Activated T-helper 2 cell treated with anti-CD3 and anti-CD28 coated beads, Interferon-gamma antibody, Interleukin-2, Interleukin-4, amounts not matched to agents 10 μg/mL and 5 μg/mL and 100 μg/mL, durations not matched to agents 14 hours and 24 hours and 36 hours (primary cell): ENCODE measurements at places on chromosomes 5 and 9. TPM values are rescaled to one million over a fixed set of nuclear protein-coding genes. Genes with fewer than 3 reads are reported as not detected.
A peak's percentile ranks its signal among the peaks of the same experiment; 100 is the strongest.

- DNase-seq: no peak
Observed at GRCh38 chr5:157963761-157964160, 104.8 kb upstream of the CLINT1 start.

GRCh38 chr5:76277736-76278135 lies 125.3 kb upstream of the IQGAP2 start:
- no peak for DNase-seq

- no peak for DNase-seq
Observed at GRCh38 chr5:92694067-92694466, 887.0 kb downstream of the NR2F1-AS1 start.

DNA sequence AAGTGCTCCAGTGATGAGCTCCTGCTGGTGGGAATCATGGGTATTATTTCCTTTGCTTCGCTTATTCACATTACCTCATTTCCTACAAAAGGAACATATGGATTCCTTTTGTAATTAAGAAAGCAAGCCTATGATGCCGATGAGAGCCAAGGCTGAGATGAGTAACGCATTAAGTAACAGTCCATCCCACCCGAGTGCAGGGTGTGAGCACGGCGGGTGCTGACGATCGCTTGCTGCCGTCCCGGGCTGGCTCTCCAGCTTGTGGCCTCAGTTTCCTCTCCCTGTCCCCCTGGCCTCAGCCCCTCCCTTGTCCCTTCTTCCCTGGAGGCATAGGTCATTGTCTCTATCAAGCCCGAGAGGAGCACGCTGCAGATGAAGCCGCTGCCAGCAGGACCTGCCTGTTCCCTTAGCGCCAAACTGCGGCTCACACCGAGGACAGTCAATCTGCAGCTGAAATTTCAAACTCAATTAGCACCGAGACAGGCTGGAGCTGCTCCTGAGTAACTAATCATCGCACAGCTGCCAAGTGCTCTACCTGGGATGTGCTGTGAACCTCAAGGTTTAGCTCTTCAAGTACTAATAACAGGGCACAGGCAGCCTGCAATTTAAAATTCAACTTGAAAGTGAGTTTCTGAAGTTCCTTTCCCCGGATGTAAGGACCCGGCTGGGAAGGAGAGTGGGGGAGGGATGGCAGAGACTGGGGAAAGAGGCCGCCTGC lies 115.2 kb upstream of the RAPGEF1 start:
- DNase-seq: no peak

The EGR1 gene
- 41.9 and 43.0 TPM in 2 replicates for total RNA-seq

The GOLM1 gene
- 7.9 and 11.5 TPM in 2 replicates for total RNA-seq

The LCN1 gene
- not detected in 2 replicates for total RNA-seq

DNA sequence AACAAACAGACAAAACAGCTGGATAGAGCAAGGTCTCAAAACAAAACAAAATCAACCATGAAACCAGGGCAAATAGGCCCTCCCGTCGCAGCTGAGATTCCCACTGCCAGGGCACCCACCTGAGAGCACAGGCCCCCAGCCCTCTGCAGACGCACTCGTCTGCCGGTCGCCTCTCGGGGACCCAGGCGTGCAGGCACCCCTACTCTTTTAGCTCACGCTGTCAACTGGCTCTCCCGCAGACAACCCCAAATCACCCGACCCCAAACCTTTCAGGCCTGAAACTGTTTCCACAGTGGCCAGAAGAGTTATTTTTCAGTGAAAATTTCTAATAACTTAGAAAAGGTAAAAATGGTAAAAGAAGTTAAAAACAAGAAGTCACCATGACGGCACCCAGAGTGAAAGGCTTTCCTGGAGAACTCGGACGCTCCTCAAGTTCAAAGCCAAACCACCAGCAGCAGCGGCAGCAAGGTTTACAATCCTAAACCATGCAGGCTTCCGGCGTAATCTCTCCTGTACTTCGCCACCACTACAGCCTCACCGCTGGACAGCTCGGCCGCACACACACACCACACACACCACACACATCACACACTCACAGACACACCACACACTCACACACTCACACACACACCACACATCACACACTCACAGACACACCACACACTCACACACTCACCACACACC lies 1.9 kb upstream of the UBE2QL1 start:
- no peak for DNase-seq

The PCDHGB2 gene
- 0.85 and 0.91 TPM in 2 replicates for total RNA-seq

- DNase-seq: no peak
Observed at GRCh38 chr5:54443270-54443669, 12.2 kb upstream of the HSPB3 start.

The GRXCR2 gene
- not detected in 2 replicates for total RNA-seq

GRCh38 chr9:137212520-137212919 lies 7.0 kb downstream of the NDOR1 start:
- no peak for DNase-seq

GRCh38 chr5:41094871-41095270 lies 23.7 kb upstream of the MROH2B start:
- DNase-seq: no peak

GRCh38 chr5:176769911-176770310 lies 40.4 kb upstream of the UNC5A start:
- DNase-seq: no peak

GRCh38 chr9:69047371-69047770 lies 11.8 kb downstream of the FXN start:
- DNase-seq: no peak

- DNase-seq: no peak
Observed at GRCh38 chr9:126144196-126144595, 182.4 kb upstream of the MVB12B start.

The TAF11L9 gene
- total RNA-seq: not detected in 2 replicates

The TXNDC8 gene
- total RNA-seq: not detected in 2 replicates

GRCh38 chr5:57592236-57592635 lies 109.6 kb upstream of the ACTBL2 start:
- DNase-seq: no peak

The NDUFS4 gene
- 53.7 and 54.1 TPM in 2 replicates for total RNA-seq

GRCh38 chr5:82820961-82821845 lies 256.0 kb downstream of the TMEM167A start:
- no peak for DNase-seq

The ARHGEF37 gene
- total RNA-seq: 1.1 and 1.6 TPM in 2 replicates

DNA sequence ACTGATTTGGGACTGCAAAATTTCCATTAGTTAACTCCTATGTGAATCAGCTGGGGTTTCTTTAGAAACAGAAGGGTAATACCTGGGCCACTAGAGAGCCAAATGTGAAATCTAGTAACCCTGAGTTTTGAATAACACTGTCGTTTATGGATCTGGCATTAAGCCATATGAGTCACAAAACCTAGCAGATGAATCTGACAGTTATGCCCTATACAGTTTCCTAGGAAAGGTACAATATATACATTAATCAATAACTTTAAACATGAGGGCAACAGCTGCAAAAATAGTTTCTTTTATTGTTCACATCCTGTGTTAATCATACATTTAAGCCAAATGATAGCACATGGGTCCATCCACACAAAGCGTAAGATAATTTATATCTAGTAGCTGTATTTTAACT lies 56.9 kb downstream of the PAM start:
- DNase-seq: no peak

DNA sequence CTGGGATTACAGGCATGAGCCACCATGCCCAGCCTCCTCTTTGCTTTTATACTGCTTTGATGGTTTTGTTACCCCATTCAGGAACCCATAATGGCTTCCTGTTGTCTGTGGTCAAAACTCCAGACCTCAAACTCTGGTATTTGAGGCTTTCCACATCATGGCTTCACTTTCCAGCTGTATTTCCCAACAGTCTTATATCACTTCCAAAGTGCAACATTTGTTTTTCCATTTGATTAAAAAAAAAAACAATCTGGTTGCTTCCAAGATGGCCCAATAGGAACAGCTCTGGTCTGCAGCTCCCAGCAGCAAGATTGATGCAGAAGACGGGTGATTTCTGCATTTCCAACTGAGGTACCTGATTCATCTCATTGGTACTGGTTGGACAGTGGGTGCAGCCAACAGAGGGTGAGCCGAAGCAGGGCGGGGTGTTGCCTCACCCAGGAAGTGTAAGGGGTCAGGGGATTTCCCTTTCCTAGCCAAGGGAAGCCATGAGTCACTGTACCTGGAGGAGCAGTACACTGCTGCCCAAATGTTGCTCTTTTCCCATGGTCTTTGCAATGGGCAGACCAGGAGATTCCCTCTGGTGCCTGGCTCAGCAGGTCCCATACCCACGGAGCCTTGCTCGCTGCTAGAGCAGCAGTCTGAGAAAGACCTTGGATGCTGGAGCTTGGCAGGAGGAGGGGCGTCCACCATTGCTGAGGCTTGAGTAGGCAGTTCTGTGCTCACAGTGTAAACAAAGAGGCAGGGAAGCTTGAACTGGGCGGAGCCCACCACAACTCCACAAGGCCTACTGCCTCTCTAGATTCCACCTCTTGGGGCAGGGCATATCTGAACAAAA lies 458.4 kb downstream of the KDM4C start:
- DNase-seq: peak; percentile 47

The RASEF gene
- not detected in 2 replicates for total RNA-seq

- peak; percentile 25 for DNase-seq
Observed at GRCh38 chr9:126326228-126327005, at the start of gene MVB12B. TSS of gene MVB12B (plus strand) at chr9:126326829. CDS start at chr9:126326930, 101 bp downstream.

GRCh38 chr5:148401604-148402003 lies 17.8 kb downstream of the FBXO38 start:
- DNase-seq: no peak

- DNase-seq: no peak
Observed at GRCh38 chr9:108053555-108054061, 564.0 kb upstream of the KLF4 start.

DNA sequence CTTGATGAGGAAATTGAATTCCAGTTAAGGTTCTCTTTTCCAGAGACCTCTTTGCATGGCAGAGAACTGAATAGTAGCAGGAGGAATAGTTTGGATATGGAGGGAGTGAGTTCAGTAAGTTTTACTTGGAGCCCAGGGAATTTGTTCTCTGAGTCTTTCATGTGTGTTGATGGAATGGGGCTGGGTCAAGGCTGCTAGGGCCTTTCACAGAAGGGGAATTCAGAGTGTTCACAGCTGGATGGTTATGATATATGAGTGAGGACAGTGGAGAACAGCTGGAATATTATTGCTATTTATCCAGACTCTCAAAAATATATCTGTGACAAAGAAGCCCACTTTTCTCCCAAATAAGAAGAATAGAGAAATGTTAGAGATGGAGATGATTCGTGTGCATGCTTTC lies 372.8 kb downstream of the PLK2 start:
- no peak for DNase-seq

DNA sequence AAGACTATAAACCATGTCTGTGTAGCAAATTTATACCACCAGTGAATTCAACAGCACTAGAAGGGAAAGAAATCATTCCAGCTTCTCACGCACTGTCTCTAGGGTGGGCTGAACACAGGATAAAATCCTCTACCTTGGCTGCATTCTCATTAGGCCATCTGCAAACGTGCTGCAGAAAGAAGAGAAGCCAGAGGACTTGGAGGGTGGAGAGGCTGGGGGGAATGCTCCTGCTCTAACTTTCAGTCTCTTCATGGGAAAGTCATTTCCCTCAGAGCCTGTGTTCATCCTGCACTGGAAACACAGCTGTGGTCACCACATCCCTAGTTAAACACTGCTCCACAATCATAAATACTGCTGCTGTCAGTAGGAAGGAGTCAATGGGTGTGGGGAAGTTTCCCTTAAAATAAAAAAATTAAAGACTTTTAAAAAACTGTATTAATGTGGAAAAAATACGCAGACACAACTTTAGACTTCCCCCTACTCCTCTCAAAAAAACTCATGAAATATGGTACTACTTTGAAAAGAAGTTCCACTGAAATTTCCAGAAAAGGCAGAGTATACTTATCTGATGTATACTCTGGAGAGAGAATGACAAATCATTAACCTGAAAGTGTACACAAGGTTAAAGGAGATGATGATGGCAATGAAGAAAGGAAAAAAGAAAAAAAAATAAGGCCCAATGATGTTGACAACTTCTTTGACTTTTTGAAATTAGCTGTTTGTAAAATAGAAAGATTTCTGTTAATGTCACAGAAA lies 46.8 kb downstream of the LHFPL2 start:
- DNase-seq: no peak

DNA sequence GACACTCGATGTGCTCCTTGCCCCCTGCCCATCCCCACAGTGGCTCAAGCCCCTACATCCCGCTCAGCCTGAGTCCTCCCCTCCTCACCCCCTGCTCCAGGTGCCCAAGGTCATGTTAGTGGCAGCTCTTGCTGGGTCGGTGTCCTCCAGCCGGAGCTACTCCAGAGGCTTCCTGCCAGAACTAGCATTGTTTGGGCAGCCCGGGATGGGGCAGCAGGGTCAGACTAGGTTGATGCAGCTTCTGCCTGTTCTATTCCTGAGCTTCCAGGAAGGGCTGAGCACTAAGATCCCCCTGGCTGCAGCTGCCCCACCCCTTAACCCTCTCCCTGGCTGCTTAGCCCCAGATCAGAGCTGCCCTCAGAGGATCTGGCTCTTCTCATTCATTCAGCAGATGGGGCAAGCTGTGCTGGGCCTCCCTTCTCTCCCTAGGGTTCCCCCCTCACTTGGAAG lies 671 bp downstream of the RGS14 start:
- no peak for DNase-seq

The OR1N1 gene
- total RNA-seq: not detected in 2 replicates

DNA sequence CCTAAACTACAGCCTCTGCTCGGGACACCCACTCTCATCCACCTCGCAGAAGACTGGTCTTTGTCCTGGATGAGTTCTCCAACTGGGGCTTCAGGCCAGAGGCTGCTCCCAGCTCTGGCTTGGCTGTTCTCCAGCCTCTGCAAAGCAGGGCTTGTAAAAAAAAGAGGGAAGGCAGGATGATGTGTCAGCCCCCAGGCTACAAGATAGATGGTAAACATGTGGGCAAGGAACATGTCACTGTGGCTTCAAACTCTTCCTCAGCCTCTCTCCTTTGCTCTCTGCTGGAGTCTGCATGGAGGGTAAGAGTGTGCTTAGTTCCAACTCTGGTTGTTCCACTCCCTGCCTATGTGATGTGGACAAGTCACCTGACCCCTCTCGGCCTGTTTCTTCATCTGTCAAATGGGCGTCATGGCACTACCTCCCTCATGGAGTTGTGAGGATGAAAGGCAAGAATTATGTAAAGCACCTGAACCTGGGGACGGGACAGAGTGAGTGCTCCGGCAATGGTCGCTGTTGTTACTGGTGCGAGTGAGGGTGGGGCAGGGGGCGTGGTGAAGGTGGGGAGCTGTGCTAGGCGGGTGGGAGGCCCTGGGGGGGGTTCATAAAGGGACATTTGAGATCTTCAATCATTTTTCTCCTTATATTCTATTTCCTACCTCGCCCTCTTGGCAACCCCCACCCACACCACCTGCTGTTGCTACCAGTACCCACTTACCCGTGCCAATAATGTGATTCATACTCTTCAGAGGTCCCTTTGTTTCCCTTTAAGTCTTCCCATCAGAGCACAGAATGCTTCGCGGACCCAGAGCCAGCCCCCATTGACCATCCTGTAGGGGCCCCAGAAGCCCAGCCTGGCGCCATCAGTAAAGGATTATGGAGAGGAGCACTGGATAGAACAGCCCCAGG lies 6.8 kb upstream of the ZNF79 start:
- DNase-seq: no peak
